ENCODE measurements at places on chromosomes 11 and 22.

- DNase-seq, result no peak
Observed at GRCh38 chr22:28397306-28397705, 282.3 kb downstream of the TTC28 start.

GRCh38 chr11:204587-205109 is 2.6 kb downstream of the BET1L start:
- peak; percentile 36 for DNase-seq

- peak; percentile 91 for DNase-seq
Observed at GRCh38 chr11:798093-798713, at the start of gene SLC25A22. Gene SLC25A22, minus strand, starts transcription at chr11:798281. Its CDS starts 3,275 bp downstream, at chr11:795006.

DNA sequence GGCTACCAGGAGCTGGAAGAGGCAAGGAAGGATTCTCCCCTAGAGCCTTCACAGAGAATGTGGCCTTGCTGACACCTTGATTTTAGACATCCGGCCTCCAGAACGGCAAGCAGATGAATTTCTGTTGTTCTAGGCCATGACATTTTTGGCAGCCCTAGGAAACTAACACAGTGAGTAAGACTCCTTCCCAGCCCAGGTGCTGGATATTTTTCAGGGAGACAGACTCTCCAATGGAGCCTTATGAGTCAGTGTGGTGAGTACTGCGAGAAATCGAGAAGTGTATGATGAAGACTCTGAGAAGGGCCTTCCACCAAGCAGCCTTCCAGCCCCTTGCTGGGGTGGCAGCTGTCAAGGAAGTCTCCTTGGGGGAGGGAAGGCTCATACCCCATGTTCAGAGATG is 114.4 kb downstream of the OSBP2 start:
- no peak for DNase-seq

DNA sequence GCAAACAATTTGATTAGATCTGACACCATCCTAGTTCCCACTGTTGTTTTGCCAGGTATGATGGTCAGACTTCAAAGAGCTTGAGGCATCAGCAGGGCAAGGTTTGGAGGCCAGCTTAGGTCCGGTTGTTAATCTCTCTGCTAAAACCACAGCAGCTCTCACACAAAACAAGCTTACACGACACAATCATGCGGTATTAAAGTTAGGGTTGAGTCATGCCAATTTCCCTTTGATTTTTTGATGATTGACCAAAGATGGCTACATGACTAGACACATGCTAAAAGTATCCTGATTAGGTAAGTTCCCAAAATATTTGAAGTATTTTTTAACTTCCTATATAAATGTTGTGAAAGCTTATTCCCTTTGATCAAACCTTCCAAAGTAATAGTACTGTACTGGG is 145.9 kb downstream of the ELP4 start:
- no peak for DNase-seq

- DNase-seq, result no peak
Observed at GRCh38 chr11:130300567-130300966, 14.2 kb downstream of the ZBTB44 start.

DNA sequence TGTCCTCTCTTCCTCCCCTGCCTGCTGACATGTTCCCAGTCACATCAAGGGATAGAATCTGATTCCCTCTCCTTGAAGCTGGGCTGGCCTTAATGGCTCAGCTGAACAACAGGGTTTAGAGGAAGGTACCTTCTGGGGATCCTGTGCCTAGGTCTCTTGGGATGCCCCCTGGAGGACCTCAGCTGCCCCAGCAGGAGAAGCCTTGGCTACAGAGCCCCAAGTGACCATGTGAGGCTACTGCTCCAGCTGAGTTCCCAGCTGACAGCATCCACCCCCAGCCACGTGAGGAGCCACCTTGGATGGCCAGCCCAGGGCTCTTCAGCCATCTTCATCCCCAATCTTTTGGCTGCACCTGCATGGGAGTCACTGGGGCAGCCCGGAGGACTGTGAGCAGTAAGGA is 1499.3 kb downstream of the TBC1D22A start:
- DNase-seq, result peak; percentile 38

DNA sequence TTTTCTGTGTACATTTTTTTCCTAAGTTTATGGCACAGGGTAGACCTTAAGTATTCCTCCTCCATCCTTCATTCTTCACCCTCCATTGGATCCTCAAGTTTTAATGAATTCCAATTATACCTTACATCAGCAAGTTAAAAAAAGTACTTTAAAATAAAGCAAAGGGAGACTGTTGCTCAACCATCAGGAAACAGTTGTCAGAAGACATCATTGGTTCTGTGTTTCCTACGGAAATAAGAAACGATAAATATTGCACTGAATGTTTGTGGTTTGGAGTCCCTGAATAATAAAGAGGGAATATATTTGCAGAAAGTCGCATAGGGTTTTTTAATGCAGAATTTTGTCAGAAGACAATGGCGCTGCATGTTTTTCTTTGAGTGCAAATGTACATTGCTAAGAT is 28.1 kb upstream of the LDHA start:
- no peak for DNase-seq

GRCh38 chr11:35347173-35347878 is 72.0 kb downstream of the SLC1A2 start:
- no peak for DNase-seq
